ENCODE measurements at places on chromosomes 16 and 17.
A peak's percentile ranks its signal among the peaks of the same experiment; 100 is the strongest.

DNA sequence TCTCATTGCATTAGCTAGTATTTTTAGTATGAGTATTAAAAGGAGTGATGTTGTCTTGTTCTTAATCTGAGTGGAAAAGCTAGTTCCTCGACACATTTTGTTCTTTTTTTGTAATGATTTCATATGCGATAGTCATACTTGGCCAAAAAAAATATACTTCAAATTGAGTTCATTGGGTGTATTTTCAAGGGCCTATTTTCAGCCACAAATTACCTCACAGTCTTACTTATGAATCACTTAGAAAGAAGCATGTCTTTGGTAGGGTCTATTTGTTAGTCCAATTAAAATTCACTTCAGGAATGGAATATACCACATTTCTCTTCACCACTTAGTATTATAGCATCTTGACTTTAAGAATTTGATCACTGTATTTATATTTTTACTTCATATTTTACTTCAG lies 337.2 kb downstream of the CDH11 start:
- DNase-seq = no peak

DNA sequence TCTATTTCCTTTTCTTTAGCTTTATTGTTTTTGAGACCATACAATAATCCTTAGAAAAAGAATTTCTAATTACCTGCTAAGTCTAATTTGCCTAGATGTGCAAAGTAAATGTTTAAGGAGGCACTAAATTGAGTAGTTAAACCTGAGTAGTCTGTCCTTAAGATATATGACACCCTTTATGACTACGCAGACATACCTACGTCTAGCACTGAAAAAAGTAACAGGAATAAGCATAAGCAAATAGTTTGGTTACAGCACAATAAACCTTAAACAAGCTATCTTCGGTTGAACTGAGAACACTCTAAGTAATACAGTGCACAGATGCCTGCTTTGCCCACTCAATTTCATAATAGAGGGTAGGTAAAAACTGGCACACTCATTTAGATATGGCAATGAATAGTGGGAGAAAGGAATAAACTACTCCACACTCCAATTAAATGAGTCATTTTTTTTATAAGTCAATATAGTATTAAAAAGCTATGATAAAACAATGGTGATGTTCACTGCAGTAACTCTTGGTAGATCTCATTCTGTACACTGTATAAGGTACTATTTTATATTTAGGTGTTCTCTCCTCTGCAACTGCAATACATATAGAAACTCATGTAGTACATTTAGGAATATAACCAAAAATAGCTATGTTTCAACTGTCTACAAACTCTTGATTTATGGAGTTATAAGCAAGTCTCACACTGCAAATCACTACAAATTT lies 19.7 kb upstream of the INTS2 start:
- DNase-seq = no peak

GRCh38 chr17:11486868-11487310 lies 111.4 kb upstream of the DNAH9 start:
- DNase-seq = no peak

GRCh38 chr17:28402224-28402630 lies 3.8 kb downstream of the SLC46A1 start:
- no peak for DNase-seq

DNA sequence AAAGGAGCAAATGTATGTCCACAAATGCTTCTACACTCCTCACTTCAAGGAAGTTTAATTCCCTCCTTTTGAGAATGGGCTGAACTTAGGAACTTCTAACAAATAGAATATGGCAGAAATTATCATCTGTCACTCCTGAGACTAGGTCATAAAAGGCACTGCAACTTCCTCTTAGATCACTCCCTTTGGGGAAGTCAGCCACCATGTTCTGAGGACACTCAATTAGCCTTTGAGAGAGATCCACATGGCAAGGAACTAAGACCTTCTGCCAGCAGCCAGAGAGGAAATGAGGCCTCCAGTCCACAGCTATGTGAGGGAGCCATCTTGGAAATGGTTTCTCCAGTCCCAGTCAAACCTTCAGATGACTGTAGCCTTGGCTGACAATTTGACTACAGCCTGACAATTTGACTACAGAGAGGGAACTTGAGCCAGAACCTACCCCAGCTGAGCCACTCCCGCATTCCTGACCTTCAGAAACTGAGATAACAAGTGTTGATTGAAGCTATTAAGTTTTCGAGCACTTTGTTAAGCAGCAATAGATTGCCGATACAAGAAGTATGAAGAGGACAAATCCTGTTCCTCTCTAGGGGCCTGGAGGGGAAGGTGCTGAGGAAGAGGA lies 113.4 kb upstream of the SEC14L1 start:
- no peak for DNase-seq

GRCh38 chr16:54937671-54938211 lies 7.1 kb downstream of the IRX5 start:
- no peak for DNase-seq

DNA sequence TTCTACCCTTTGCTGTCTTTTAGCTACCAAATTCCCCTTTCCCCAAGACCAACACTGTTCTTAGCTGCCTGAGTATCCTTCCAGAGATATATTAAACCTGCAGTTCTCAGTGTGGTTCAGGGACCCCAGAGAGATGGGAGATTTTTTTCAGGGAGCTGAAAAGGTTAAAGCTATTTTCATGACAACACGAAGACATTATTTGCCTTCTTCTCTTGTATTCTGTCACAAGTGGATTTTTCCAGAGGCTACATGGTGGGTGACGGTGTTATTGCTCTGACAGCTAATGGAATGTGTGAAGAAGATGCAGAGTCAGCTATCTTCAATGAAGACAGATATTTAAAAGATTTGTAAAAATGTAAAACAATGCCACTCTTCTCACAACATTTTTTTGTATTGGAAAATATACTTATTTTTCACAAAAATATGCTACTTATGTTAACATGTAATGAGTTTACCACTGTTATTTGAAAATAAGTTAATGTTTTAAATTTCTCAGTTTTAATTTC lies 69.0 kb downstream of the CFDP1 start:
- no peak for DNase-seq

DNA sequence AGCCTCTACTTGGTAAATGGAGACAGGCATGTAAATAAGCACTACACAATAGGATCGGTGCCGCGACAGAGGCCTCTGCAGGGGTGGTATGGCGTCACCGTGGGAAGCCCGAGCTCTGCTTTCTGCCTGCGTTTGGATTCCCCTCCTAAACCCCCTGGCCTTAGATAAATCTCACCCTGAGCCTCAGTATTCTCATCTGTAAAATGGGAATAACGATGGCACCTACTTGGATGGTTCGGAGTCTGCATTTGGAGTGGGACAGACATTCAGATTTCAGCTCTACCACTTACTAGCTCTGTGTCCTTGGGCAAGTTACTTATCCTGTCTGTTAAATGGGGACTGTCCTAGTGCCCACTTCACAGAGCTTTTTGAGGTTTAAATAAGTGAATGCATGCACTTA lies 42.8 kb upstream of the TNRC6A start:
- DNase-seq = no peak

DNA sequence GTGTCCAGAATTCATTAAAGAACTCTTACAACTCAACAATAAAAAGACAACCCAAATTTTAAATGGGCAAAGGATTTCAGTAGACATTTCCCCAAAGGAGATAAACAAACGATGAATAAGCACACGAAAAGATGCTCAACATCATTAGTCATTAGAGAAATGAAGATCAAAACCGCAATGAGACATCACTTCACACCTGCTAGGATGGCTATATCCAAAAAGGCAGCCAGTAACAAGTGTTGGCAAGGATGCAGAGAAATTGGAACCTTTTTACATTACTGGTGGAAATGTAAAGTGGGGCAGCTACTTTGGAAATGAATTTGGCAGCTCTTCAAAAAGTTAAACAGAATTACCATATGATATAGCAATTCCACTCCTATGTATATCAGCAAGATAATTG lies 42.0 kb downstream of the PITPNM3 start:
- DNase-seq = no peak

DNA sequence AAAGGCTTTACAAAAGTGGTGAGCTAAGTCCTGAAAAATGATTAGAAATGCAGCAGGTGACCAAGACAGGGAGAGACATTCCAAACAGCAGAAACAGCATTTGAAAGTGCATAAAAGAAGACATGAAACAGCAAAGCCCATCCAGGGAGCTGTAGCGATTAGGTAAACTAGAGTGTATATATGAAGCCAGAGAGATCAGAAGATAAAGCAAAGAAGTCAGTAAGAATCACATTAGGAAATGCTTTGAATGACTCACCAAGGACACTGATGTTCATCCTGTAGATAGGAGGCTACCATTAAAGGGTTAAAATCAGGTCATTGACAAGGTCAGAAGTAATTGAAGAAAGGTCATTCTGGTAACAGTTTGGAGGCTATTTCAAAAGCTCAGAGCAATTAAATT lies 27.6 kb upstream of the VAT1L start:
- DNase-seq = no peak

DNA sequence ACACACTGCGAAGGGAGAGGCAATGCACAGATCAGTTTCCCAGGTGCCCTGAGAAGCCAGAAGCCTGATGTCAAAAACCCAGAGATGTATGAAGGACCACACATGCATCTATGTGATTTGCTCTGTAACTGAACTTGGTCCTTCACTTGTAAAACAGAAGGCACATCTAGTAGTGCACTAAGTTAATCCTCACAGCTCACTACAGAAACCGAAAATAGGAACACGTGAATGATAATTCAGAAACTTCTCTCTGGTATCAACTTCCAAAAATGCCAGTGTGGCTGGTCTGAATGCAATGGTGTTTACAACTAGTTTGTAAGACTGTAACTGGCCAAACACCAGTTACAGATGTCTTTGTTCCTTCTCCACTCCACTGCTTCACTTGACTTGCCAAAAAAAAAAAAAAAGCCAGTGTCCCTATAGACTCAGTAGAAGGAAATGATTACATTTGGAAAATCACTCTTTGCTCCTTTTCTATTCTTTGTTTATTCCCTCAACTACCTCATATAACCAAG lies 11.3 kb downstream of the ANKRD40 start:
- no peak for DNase-seq

- no peak for DNase-seq
Observed at GRCh38 chr16:88315543-88316105, 67.1 kb upstream of the ZNF469 start.

DNA sequence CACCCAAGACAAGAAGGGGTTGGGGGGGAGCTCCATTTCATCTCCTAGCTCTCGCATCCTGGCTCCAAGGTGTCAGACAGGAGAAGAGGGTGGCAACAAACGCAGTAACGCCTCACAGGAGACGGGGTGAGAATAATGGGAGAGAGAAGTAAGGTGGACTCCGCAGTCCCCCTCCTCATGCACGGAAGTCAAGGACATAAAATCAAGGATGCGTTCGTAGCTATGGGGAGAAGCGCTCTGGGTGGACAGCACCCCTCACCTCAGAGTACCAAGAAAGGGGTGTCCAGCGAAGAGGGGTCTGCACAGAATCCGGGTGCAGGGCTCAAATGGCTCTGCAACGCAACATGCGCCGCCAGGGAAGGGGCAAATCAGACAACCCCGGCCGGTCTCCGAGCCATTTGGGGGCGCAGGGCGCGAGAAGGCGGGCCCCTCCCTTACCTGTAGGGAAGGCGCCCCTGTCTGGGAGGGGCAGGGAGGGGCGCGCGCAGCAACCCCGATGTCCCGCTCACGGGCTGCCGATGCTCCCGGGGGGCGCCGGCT lies 555 bp downstream of the HDAC5 start:
- DNase-seq = no peak

- peak; percentile 25 for DNase-seq
Observed at GRCh38 chr17:46942441-46943217, 19.7 kb downstream of the GOSR2 start.

GRCh38 chr16:75343286-75343685 lies 90.0 kb downstream of the CFDP1 start:
- no peak for DNase-seq

DNA sequence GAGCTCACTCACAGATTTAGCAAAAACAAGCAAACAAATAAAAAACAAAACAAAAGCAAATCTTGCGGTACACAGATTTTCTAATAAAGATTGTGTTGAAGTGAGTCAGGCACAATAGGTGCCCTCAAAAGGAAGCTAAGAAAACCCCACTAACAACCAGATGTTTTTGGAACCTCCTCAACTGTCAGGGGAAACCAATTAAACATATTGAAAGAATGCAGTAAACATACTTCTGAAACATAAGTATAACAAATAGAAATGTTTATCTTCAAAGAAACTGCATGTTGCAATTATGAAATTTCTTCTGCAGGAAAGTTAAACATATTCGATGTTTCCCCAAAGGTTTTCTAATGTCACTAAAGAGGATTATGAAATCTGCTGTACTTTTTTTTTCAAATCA lies 110.5 kb upstream of the CORO6 start:
- no peak for DNase-seq

DNA sequence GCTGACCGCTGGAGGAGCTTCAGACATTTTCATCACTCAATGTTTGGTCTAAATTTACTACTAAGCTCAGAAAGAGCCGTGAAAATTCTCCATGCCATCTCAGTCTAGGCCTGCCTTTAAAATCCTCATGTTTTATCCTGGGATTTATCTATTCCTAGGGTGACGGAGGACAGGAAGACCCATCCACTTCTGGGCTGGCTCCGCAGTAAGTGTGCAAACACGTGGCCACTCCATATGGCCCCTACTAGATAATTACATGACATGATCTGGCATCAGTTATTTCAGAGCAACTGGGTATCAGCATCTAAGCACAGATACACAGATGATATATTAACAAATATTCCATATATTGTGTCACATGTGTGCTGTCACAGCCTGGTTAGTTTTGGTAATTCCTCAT lies 77.8 kb upstream of the HS3ST4 start:
- DNase-seq = no peak

- no peak for DNase-seq
Observed at GRCh38 chr16:66703406-66704215, 7.1 kb upstream of the CMTM4 start.

- DNase-seq = no peak
Observed at GRCh38 chr16:24382762-24383407, 126.8 kb downstream of the CACNG3 start.

DNA sequence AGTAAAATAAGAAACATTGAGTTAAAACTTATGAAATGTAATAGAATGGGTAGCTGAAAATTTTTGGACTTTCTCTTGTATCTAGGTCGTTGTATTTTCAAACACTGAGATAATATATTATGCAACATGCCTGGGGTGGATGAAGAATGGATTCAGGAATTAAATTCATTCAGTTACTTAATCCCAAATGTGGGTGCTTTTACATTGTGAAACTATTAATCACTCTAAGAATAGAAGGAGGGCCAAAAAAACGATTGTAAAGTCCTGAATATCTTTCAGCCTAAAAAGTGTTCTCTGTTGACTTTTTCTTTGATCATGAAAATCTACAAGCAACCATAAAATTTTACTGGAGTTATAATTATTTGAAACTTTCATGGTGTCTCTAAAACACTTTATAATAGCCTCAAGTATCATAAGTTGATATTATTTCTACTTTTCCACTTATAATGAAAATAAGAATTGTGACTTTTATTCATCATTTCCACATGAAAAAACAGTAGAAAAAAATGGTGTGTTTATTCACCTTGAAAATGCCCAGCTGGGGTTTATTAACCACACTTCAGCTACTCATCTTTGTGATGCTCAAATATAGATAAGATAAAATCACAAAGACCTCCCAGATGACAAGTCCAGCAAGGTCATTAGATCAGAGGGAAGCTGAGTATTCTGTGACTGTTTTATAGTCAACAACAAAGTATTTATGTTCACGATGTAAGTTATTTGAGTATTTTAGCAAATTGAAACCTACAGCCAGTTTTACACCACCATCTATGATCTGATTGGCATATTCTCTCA lies 619.9 kb upstream of the SOX9 start:
- DNase-seq = no peak

- no peak for DNase-seq
Observed at GRCh38 chr16:48044117-48044516, 111.7 kb downstream of the ABCC12 start.

- no peak for DNase-seq
Observed at GRCh38 chr16:85262558-85263238, 150.4 kb upstream of the CIBAR2 start.

GRCh38 chr16:85537795-85538401 lies 75.2 kb upstream of the GSE1 start:
- no peak for DNase-seq
